ENCODE measurements at places on chromosomes 2 and 18.

DNA sequence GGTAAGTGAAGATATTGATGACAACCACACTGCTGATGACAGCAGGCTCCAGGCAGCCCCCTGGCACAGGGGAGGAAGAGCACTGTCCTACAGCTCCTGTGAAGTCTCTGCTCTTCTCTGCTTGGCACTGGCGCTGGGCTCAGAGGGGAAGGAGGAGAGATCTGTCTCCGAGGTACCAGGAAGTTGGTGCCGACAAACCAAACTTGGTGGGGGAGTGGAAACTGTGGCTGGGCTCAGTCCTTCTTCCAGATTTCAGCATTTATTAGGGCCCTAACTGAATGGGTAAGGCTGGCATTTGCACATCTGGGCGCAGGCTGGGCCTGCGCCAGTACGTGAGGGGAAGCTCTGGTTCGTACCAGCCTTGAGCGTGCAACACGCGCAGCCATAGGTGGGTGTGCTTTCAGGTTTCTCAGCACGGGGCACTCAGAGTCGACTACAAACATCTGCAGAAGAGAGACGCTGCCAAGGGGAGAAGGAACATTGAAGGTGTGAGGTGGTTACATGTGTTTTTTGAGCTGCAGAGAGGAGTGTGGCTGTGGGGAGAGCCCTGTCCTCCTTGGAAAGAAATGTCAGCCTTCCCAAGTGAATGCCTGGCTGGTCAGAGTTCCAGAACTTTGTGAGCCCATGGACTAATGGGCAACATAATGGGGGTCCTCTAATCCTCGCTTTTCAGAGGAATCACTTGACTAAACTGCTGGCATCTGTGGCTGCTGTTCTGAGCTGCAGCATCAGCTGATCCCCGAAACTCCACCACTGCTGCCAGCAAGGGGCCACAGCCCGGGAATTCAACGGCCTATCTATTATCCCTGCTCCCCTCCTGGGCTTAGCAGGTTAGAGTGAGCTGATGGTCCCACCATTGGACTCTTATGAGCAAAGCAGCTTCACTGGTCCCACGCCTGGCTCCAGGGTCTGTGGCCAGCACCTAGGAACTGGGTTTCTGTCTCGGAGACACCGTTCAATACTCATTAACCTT is 55.2 kb upstream of the SEMA4C start:
- no peak for DNase-seq

DNA sequence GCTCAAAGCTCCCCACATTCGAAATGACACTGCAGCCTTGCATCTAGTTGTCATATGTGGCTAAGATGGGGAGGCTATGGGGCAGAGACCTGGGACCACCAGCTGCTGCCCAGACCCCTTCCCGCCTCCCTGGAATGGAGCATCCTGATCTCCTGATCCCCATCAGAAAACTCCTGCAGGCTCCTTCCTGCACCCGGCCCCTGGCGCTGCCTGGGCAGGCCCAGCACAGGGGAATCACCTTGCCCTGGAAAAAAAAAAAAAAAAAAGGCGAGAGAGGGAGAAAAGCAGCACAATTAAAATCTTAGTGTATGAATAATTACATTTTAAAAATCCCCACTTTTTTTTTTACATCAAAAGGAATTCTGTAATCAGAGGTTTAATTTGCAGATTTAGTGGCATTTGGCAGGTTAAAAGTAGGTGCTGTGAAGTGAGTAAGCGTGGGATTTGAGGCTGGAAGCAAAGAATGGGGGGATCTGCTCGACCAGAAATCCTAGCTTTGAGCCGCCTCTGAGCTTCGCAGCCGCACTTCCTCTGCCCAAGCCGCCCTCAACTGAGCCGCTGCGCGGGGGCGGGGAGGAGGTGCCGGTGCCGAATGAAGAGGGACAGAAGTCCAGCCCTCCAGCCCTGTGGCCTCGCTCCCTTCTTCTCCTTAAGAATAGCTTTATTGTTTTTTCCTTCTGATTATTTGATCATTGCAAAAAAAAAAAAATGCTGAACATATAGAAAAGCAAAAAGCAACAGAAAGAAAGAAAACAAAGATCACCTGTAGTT is 30.0 kb downstream of the THNSL2 start:
- no peak for DNase-seq

DNA sequence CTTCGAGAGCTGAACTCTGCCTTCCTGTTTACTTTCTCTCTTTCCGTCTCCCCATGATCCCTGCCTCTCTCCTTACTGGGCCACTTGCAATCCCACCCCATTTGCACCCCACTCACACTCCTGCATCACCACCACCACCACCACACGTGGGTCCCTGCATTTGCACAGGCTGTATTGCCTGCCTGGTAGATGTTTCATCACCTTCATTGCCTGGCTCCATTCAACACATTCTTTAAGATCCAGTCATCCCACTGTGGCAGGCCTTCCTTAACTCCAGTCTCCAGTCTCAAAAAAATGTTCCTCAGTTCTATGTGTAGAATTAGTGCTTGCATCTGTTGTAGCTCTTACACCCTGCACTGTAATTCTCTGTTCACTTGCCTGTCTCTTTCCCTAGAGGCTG is 13.9 kb downstream of the NOSTRIN start:
- peak; percentile 89 for DNase-seq

GRCh38 chr2:140085674-140086073 is 1305.5 kb upstream of the NXPH2 start:
- no peak for DNase-seq

GRCh38 chr2:128633501-128633900 is 314.8 kb upstream of the HS6ST1 start:
- DNase-seq: peak; percentile 84

DNA sequence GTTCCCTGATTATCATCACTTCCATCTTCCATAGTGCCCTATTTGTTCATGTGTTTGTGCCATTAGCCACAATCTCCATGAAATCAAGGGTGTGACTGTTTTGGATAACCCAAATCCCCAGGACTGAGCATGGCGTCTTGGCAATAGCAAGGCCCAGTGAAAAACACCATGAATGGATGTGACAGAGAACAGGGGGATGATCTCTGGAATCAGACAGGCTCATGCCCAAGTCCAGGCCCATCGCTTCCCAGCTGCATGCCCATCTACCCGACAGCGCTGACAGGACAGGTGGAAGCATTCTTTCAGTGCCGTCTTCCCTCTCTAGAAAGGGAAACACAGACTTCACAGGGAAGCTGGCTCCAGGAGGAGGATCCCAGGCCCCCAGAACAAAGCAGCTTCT is 50.0 kb downstream of the HDLBP start:
- no peak for DNase-seq

GRCh38 chr2:25602333-25602723 is 71.0 kb downstream of the DTNB start:
- DNase-seq: no peak

DNA sequence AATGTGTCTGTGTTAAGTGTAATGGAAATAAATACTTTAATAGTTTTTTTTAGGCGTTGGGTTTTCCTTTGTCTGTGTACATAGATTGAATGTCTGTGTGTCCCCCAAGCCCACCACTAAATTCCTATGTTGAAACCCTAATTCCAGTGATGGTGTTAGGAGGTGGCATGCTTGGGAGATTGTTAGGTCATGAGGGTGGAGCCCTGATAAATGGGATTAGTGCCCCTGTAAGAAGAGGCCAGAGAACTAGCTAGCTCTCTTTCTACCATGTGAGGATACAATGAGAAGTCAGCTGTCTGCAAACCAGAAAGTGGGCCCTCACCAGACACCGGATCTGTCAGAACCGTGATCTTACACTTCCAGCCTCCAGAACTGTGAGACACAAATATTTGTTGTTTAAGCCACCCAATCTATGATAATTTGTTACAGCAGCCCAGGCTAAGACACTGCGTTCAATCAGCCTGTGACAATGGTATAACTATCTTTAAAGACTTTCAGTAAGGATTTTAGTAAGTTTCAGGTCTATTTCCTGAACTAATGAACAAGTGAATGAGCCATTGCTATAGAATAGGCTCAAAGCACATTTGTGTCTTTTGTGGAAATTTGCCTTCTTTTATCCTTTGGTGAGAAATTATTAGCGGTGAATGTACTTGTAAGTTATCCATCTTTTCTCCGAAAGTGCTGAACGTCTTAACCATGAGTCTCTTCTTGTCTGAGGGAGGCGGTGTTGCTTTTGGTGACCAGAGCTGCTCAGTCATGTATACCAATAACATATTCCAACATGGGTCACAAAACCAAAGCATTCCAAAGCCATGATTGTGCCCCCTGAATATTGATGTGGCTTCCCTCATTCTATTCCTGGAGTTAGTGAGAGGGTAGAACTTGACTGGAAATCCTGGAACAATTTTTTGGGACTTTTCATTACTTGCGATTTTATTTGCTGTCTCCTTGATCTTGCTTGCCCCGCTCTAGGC is 29.6 kb upstream of the IL1R1 start:
- peak; percentile 94 for DNase-seq

GRCh38 chr2:143231254-143231645 is 102.0 kb downstream of the ARHGAP15 start:
- DNase-seq: peak; percentile 20

DNA sequence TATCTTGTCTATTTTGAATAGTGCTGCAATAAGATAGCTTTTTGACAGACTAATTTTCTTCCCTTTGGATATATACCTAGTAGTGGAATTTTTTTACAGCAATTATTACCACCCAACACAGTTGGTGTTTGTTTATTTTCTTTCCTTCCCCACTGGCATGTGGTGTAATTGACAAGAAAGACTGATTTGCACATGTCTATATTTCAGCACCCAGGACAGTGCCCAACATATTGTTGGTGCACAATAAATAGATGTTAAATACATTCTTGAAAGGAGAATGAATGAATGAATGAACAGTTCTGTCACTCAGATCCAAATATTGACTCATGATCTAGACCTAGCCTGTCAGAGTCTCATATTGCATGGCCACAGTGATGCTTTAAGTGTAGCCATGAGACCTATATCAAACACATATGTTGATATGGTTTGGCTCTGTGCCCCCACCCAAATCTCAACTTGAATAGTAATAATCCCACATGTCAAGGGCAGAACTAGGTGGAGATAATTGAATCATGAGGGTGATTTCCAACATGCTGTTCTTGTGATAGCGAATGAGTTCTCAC is 538.2 kb downstream of the NYAP2 start:
- DNase-seq: peak; percentile 6

DNA sequence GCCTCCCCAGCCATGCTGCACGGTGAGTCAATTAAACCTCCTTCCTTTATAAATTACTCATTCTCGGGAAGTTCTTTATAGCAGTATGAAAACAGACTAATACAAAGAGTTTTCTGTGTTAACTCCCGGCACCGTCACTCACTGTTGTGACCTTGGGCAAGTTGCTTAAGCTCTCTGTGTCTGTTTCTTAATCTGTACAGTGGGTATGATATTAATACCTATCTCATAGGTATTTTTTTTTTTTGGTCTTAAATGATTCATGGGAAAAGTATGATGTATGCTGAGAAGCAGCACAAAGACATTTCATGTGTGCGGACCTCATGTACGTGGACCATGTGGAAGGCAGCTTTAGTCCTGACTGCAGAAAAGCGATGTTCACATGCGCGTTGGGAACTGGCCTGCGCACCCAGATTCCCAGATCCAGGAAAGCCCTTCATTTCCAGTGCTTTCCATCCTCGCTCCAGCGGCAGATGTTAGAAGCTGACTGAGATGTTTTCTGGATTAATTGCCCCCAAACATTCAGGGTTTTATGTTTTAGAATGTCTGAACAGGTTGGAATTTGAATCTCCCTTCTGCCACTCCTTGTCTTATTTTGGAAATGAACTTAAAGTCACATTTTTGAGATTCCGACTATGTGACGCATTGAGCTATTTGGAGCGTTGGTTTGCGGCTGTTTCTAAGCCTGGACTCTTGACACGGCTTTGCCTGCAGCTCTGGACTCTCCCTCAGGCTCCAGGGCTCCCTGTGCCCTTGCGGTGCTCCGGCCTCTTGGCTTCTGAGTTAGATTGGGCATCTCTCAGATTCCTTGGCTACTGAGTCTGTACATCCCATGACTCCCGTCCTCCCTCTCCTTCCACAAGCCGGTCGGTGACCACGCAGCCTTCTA is 61.4 kb downstream of the SLC4A3 start:
- DNase-seq: peak; percentile 95

- peak; percentile 74 for DNase-seq
Observed at GRCh38 chr18:49878567-49879270, 65.4 kb upstream of the ACAA2 start.

- no peak for DNase-seq
Observed at GRCh38 chr2:100218552-100218951, 76.2 kb upstream of the AFF3 start.

GRCh38 chr2:236795169-236795860 is 225.7 kb downstream of the ACKR3 start:
- no peak for DNase-seq

GRCh38 chr2:102226171-102226570 is 39.3 kb downstream of the IL1RL2 start:
- no peak for DNase-seq

DNA sequence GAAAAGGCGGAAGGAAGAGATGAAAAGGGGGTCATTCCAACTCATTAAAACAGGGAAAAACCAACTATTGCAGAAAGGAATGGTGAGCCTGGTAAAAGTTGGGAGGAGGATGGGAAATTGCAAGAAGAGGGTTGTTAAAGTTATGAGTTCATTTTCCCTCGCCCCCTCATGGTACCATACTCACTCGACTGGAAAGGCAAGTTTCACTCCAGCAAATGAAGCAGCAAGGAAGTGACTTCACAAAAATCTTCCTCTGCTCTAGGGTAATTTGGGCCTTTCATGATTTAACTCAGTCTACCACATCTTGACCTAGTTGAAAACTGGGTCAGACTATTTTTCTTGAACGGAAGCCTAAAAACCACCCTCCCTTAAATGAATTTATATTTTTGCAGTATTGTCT is 22.8 kb upstream of the DAW1 start:
- no peak for DNase-seq

DNA sequence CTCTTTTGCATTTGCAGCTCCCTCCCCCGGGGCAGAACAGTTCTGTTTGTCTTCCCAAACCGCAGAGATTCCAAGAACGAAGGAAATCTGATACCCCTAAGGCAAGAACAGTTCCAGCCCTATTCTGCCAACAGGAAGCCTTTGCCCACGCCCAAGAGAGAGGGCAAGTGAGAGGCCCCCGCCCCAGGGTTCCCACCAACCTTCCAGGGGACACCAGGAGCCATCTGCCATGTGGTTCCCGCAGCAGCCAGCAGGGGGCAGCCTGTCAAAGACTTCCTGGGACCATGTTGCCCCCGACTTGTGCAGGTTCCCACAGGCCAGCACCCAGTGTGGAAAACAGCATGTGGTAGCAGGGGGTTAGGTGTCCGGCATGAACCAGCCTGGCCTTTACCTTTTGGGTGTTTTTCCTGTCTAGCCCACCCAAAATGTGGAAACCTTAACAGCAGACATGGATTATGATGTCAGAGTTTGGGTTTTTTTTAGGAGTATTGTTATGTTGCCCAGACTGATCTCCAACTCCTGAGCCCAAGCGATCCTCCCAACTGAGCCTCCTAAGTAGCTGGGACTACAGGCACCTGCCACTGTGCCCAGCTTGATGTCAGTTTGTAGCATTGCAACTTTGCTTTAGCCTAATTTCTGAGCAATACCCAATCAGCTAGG is 21.7 kb upstream of the EFHD1 start:
- DNase-seq: peak; percentile 45

DNA sequence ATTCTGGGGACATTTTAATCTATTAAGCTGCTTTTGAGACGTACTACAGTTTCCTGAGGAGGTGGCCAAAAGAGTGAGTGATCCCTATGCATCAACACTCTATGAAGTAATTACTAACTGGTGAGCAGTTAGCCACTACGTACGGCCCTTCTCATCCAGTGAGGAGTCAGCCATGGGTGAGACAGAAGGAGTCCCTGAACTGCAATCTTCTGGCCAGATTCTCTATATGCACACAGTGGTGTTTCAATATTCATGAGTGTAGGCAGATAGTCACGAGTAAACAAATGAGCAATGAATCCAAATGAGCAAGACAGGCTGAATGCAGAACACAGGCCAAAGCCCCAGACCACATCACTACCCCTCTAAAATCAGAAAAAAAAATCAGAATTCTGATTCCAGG is 29.8 kb upstream of the TMEM214 start:
- DNase-seq: peak; percentile 39

- no peak for DNase-seq
Observed at GRCh38 chr2:60883896-60884295, 2.5 kb downstream of the REL start.

Measured in astrocyte (in vitro differentiated cells and primary cell).